ENCODE measurements at places on chromosomes 12 and 14. TPM values are rescaled to one million over a fixed set of nuclear protein-coding genes. Genes with fewer than 3 reads are reported as not detected.

DNA sequence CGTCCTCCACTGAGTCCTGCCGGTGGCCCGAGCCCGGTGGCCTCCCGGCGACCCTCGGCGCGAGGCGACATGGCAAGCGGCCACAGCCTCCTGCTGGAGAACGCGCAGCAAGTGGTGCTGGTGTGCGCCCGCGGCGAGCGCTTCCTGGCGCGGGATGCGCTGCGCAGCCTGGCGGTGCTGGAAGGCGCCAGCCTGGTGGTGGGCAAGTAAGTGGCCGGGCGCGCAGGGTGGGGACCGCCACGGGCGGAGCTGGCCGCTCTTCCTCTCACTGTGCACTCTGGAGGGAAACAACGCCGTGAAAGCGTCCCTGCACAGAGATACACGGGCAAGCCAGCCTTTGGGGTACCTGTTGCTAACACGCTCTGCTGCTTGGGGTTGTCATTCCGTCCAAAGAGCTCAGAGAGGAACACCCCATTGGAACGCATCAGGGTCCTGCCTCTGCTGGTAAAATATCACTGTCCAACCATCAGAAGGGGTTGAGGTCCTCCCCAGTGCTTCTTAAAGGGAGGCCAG lies at the start of gene AMDHD1:
Gene AMDHD1, plus strand, starts transcription at position 2 of the 513 bp plus-strand sequence. Its CDS starts 68 bp downstream, at position 70.
- peak; percentile 68 for DNase-seq
- peak within 1 kb of the TSS; percentile 91 for H3K27ac ChIP-seq
- no peaks in the 10 kb centered on the region for H3K27me3 ChIP-seq
- H3K36me3 ChIP-seq, result no peaks in the 10 kb centered on the region
- H3K4me3 ChIP-seq, result peak within 1 kb of the TSS; percentile 85
- peaks cover 9% of the 10 kb centered on the region for H3K4me1 ChIP-seq

GRCh38 chr12:25005376-25005775 lies 56.5 kb upstream of the BCAT1 start:
- no peak overlapping the region for H3K27ac ChIP-seq
- no peaks in the 10 kb centered on the region for H3K27me3 ChIP-seq
- no peak overlapping the region for H3K4me3 ChIP-seq
- peaks cover 2% of the 10 kb centered on the region for H3K4me1 ChIP-seq
- no peak for DNase-seq

- DNase-seq, result peak; percentile 77
- no peaks in the 10 kb centered on the region for H3K36me3 ChIP-seq
- H3K27me3 ChIP-seq, result peaks cover 13% of the 10 kb centered on the region
- H3K4me3 ChIP-seq, result no peak overlapping the region
- H3K4me1 ChIP-seq, result peaks cover 8% of the 10 kb centered on the region
These were observed 29.4 kb downstream of the SLC24A4 start for GRCh38 chr14:92352158-92352985.

GRCh38 chr14:24613241-24613640 lies 3.8 kb upstream of the GZMH start:
- H3K4me1 ChIP-seq, result peaks cover 61% of the 10 kb centered on the region
- H3K27ac ChIP-seq, result no peak overlapping the region
- no peaks in the 10 kb centered on the region for H3K36me3 ChIP-seq
- no peaks in the 10 kb centered on the region for H3K27me3 ChIP-seq
- no peak overlapping the region for H3K4me3 ChIP-seq

DNA sequence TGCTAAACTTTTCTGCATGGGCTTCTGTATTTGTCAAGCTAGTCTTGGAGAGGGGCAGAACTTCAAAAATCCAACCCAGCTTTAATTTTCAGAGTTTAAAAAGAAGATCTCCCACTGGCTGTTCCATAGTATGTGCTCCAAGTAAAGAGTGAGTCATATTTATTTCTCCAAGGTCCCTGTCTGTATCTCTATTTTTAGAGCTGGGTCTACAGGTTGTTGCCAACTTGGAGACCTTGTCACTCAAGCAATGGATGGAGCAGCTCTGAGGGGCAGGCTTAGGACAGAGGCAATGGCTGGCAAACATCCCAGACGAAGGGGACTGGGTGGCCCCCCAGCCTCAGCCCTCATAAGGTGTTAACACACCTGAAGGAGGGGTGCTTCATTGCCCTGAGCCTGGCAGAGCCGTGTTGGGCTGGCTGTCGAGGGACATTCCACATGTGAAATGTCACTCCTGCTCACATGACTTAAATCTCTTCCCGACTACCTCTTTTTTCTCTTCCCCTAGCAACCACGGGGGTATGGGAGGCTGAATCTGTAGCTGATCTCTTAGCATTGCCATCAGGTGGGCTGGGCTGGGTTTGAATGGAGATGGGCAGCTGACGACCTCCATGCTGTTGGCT lies 103.1 kb downstream of the SMOC1 start:
- H3K27me3 ChIP-seq, result peaks cover 14% of the 10 kb centered on the region
- H3K4me1 ChIP-seq, result no peaks in the 10 kb centered on the region
- no peak overlapping the region for H3K4me3 ChIP-seq
- DNase-seq, result no peak
- H3K27ac ChIP-seq, result no peak overlapping the region

DNA sequence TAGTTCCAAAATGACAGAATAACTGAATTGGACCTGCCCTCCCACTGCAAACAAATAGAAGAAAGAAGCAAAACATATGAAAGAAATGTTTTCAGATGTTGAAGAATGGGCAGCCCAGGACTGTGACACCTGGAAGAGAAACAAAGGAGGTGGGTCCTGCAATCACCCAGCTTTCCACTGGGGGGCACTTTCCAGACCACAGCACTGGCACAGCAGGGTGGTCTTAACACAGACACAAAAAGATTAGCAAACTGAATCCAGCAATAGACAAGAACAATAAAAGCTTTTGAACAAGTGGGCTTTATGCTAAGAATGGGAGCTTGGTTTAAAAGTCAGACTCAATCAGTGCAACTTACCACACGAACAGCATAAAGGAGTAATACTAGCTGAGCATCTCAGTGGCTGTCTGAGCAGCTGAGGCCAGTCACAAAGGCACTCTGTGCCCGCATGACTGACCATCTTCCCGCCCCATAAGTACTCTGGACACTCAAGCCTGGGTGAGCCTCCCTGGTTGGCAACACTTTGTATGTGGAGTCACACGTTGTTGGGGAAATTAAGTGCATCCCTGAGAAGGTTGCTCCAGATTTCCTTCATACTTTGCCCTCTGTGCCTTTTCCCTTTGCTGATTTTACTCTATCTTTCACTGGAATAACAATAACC lies 27.7 kb downstream of the JKAMP start:
- no peaks in the 10 kb centered on the region for H3K4me1 ChIP-seq
- peak; percentile 40 for DNase-seq
- H3K27ac ChIP-seq, result no peak overlapping the region

DNA sequence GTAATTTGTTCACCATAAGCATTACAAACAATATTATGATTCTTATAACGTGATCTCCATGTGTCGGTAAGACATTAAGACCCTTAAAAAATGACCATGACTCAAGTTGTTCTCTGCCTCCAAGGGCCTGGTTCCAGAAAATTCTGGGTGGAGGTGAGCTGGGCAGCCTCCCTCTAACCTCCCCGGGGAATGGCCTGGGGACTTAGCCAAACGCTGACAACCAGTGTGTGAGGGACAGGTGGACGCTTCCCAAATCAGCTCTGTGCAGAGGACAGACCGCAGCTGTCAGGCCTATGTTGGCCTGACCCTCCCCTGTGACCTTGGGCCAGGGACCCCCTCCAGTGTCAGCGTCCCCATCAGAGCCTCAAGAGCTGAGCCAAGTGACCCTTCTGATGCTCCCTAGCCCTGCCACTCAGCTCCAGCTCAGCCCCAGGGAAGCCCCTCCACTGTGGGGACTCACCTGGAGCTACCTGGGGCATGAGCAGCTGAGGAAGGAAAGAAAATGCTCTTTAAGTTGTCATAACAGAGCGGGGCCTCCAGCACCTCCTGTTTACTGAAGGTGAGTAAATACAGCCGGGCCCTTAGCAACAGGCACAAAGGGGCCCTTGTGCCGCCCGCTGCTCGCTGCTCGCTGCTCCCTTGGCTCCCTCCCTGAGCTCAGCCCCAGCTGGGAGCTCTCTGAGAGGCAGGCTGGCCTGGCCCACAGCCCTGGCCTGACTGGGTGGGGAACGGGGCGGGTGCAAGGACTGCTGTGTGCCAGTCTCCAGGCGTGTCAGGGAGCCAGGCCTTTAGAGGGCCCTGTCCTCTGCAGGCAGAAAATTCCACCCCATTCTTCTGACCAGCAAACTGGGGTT lies 116.6 kb downstream of the CALM1 start:
- H3K27me3 ChIP-seq, result peaks cover 15% of the 10 kb centered on the region
- H3K4me1 ChIP-seq, result peaks cover 6% of the 10 kb centered on the region
- H3K27ac ChIP-seq, result no peak overlapping the region
- H3K36me3 ChIP-seq, result no peaks in the 10 kb centered on the region
- no peak for DNase-seq
- no peak overlapping the region for H3K4me3 ChIP-seq

TAS2R50 gene
- total RNA-seq, result 0.63 TPM

Measured in activated CD8-positive, alpha-beta T cell treated with anti-CD3 and anti-CD28 coated beads for 36 hours (primary cell).